ENCODE measurements at places on chromosomes 3 and 15. TPM values are rescaled to one million over a fixed set of nuclear protein-coding genes. Genes with fewer than 3 reads are reported as not detected.

The SV2B gene
- total RNA-seq = 0.02 TPM

The WDR93 gene
- total RNA-seq = 0.51 TPM

The GOLGA8H gene
- 0.24 TPM for total RNA-seq

The PROS1 gene
- 11.9 TPM for total RNA-seq

The ST8SIA2 gene
- total RNA-seq = 13.6 TPM

The CEMIP gene
- not detected for total RNA-seq

The CHRD gene
- 6.8 TPM for total RNA-seq

The GOLGA6A gene
- 0.59 TPM for total RNA-seq

The CLDN18 gene
- not detected for total RNA-seq

The CHCHD6 gene
- total RNA-seq = 35.7 TPM

Data from neural progenitor cell (in vitro differentiated cells).